Thoracic aorta endothelial cell (primary cell): ENCODE measurements at places on chromosomes 6 and 20. TPM values are rescaled to one million over a fixed set of nuclear protein-coding genes. Genes with fewer than 3 reads are reported as not detected.

PAK5 gene
- not detected in 2 replicates for total RNA-seq

HLA-DRB1 gene
- total RNA-seq, result 0.93 TPM in 1 of 2 replicates, not detected in the other

YTHDF1 gene
- total RNA-seq, result 36.2 and 42.1 TPM in 2 replicates

TBXT gene
- not detected in 2 replicates for total RNA-seq

HDAC2 gene
- total RNA-seq, result 174 and 176 TPM in 2 replicates

C6orf141 gene
- 7.8 and 8.3 TPM in 2 replicates for total RNA-seq

TINAG gene
- total RNA-seq, result not detected in 2 replicates

RIPOR2 gene
- not detected in 2 replicates for total RNA-seq

OR2H1 gene
- not detected in 2 replicates for total RNA-seq

SOX4 gene
- total RNA-seq, result 86.7 and 91.0 TPM in 2 replicates

WFDC10B gene
- total RNA-seq, result not detected in 2 replicates

CLPSL1 gene
- total RNA-seq, result not detected in 2 replicates

MYLK4 gene
- total RNA-seq, result 0.40 and 0.43 TPM in 2 replicates

ARFGEF2 gene
- total RNA-seq, result 74.1 and 80.4 TPM in 2 replicates

THBS2 gene
- total RNA-seq, result 0.14 and 0.80 TPM in 2 replicates

ISM1 gene
- 0.07 TPM in 1 of 2 replicates, not detected in the other for total RNA-seq

GJA1 gene
- total RNA-seq, result 394 and 527 TPM in 2 replicates

SLC22A2 gene
- total RNA-seq, result not detected in 2 replicates

PPDPF gene
- 41.0 and 75.0 TPM in 2 replicates for total RNA-seq

SIGLEC1 gene
- total RNA-seq, result not detected in 2 replicates

PFDN6 gene
- total RNA-seq, result 31.6 and 36.2 TPM in 2 replicates

GRIK2 gene
- total RNA-seq, result not detected in 2 replicates

NNAT gene
- total RNA-seq, result not detected in 2 replicates

C20orf204 gene
- 2.1 and 3.3 TPM in 2 replicates for total RNA-seq

GLP1R gene
- total RNA-seq, result not detected in 2 replicates

SLC16A10 gene
- total RNA-seq, result under 0.01 TPM in 1 of 2 replicates, not detected in the other

ABHD16B gene
- not detected in 2 replicates for total RNA-seq

CST2 gene
- not detected in 2 replicates for total RNA-seq

UBE2C gene
- total RNA-seq, result 34.0 and 61.5 TPM in 2 replicates

SIRPA gene
- 20.2 and 29.4 TPM in 2 replicates for total RNA-seq

SCAF8 gene
- 49.7 and 52.4 TPM in 2 replicates for total RNA-seq

HMGCLL1 gene
- 0.40 TPM in 1 of 2 replicates, not detected in the other for total RNA-seq

TMEM170B gene
- 9.6 and 11.0 TPM in 2 replicates for total RNA-seq

ROS1 gene
- not detected in 2 replicates for total RNA-seq

PSMB9 gene
- total RNA-seq, result 7.0 and 9.1 TPM in 2 replicates

TNFRSF6B gene
- total RNA-seq, result 13.2 and 15.5 TPM in 2 replicates

SLCO4A1 gene
- 5.9 and 12.0 TPM in 2 replicates for total RNA-seq

NKX2-4 gene
- not detected in 2 replicates for total RNA-seq

XKR7 gene
- not detected in 2 replicates for total RNA-seq

ZBTB12 gene
- 1.1 and 1.3 TPM in 2 replicates for total RNA-seq

IP6K3 gene
- not detected in 2 replicates for total RNA-seq

OOEP gene
- not detected in 2 replicates for total RNA-seq

SIRPB1 gene
- total RNA-seq, result 0.14 and 0.80 TPM in 2 replicates

ENPP5 gene
- not detected in 2 replicates for total RNA-seq

TBC1D32 gene
- total RNA-seq, result 8.1 and 9.7 TPM in 2 replicates

HELZ2 gene
- 26.9 and 33.4 TPM in 2 replicates for total RNA-seq

ELOVL2 gene
- total RNA-seq, result not detected in 2 replicates

TCP1 gene
- total RNA-seq, result 384 and 395 TPM in 2 replicates

OVOL2 gene
- not detected in 2 replicates for total RNA-seq

AVP gene
- total RNA-seq, result not detected in 2 replicates

TFAP2D gene
- not detected in 2 replicates for total RNA-seq

CCN6 gene
- not detected in 2 replicates for total RNA-seq

ID1 gene
- total RNA-seq, result 151 and 204 TPM in 2 replicates

RSPO4 gene
- not detected in 2 replicates for total RNA-seq

KHDC1L gene
- total RNA-seq, result not detected in 2 replicates

CLIC1 gene
- 650 and 798 TPM in 2 replicates for total RNA-seq

RAB44 gene
- under 0.01 TPM in 1 of 2 replicates, not detected in the other for total RNA-seq

SPATS1 gene
- total RNA-seq, result not detected in 2 replicates
